ENCODE measurements at places on chromosomes 1 and 21.

- DNase-seq = peak; percentile 16
These were observed 42.4 kb upstream of the FMO2 start for GRCh38 chr1:171142416-171143385.

GRCh38 chr21:45854690-45855247, 126.8 kb upstream of the COL6A1 start:
- no peak for DNase-seq

- DNase-seq = no peak
These were observed 39.8 kb upstream of the TNR start for GRCh38 chr1:175783126-175783722.

DNA sequence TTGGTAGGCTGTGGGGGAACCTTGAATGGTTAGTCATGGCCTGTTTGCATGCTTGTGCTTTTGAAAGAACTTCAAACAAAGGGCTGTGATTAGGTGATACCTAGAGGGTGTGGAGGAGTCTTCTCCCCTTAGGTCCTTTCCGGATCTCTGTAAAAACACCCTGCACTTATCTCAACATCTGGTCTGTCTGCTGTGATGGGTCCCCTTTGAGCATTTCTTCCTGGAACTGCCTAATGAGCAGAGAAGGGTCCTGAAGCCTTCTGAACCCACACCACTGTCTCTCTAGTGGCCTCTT, 59.6 kb downstream of the HUNK start:
- DNase-seq = no peak

- no peak for DNase-seq
These were observed 71.4 kb downstream of the MRPL39 start for GRCh38 chr21:25535849-25536248.

- peak; percentile 81 for DNase-seq
These were observed 298.6 kb downstream of the PTPRC start for GRCh38 chr1:198937231-198938031.

DNA sequence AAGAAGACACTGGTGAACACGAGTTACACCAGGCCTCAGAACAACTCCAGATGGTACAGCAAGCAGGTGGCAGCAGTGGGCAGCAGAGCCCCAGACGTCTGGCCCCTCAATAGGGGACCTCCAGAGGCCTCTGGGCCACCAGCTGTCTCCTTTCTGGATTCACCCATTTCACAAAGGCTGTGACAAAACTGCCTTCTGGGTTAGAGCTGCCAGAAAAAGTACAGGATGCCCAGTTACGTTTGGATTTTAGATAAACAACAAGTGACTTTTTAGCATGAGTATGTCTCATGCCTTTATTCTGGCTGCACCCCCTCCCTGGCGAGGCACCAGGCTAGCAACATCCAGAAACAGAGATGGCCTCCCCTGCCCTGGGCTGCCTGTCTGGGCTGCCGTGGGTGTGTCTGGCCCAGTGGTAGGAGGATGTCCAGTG, 30.1 kb downstream of the ITPKB start:
- no peak for DNase-seq

DNA sequence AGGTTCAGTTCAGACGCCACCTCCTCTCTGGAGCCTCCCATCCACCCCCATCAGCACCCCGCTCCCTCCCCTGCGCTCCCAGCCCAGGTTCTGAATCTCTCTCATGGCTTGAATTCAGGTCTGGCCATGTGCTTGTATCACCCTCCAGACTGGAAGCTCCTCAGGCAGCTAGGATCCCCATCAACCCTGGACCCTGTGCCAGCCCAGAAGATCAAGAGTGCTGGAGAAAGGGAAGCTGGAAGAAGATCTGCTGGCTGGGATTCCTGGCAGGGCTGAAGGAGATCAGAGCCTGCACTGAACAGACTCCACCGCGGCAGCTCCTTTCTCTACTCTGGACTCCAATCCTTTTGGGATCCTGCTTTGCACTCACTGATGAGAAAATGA, 11.7 kb upstream of the TINAGL1 start:
- DNase-seq = no peak

- no peak for DNase-seq
These were observed 11.4 kb upstream of the ZSCAN20 start for GRCh38 chr1:33460947-33461629.

- no peak for DNase-seq
These were observed 371.9 kb downstream of the TTLL7 start for GRCh38 chr1:83627045-83627444.

GRCh38 chr1:88670462-88670861, 13.6 kb upstream of the PKN2 start:
- DNase-seq = no peak

DNA sequence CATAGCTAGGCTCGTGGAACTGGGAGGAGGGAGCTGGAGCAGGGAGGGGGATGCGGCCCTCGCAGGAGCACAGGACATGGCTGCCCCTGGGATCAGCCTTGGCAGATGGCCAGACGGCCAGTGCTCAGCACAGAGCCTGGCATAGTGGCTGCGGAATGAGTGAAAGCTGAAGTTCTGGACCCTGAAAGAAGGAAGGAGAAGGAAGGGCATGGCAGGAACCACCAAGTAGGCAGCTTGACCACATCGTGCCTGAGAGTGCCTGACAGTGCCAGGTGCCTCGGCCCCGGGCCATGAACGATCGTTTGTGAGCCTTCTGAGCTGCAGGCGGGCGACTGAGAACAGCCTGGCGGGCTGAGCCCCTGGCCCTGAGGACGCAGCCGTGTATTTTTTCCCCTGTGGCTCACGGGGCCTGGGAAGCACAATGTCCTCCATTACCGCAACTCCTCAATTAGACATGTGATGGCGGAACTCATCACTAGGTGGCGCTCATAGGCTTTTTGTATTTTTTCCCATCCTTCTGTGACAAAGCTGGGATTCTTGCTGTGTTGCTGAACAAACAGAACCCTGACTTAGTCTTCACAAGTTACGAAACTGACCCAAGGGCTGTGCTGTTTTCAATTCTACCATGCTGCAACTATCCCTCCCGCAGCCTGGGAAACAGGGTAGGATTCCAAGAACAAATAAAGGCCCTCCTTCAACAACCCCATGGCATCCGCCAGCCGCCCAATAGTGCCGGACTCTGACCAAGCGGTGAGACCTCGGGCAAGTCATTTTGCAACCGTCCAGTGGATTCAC, 29.9 kb upstream of the TMEM61 start:
- peak; percentile 81 for DNase-seq

DNA sequence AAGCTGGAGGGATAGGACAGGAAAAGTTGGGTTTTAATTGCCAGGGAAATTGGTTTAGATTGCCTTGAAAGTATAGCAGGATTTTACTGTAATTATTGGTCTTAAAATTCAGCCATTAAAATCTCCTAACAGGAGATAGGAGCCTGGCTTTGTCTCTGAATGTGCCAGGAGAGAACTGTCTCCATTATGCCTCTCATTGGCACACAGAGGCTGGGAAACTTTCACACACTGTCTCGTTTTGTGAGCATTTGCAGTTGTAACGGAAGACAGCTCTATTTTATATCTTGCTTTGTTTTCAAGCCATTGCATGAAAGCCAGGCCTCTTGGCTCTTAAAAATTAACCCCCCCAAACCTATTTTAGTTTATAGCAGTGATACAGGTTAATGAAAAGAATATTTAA, 12.5 kb downstream of the DNAJC6 start:
- no peak for DNase-seq

DNA sequence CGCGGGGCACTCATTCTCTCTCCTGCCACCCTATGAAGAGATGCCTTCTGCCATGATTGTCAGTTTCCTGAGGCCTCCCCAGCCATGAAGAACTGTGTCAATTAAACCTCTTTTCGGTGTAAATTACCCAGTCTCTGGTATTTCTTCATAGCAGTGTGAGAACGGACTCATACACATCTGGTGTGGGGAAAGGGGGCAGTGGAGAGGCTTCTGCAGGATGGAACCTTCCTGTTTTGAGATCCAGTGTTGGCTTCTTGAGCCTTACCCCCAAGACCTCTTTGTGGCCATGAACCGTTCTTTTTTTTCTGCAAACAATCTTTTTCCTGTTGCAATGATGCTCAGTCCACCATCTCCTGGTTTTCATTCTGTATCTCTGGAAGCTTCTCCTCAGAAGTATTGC, 248.4 kb downstream of the PRDM2 start:
- DNase-seq = no peak

DNA sequence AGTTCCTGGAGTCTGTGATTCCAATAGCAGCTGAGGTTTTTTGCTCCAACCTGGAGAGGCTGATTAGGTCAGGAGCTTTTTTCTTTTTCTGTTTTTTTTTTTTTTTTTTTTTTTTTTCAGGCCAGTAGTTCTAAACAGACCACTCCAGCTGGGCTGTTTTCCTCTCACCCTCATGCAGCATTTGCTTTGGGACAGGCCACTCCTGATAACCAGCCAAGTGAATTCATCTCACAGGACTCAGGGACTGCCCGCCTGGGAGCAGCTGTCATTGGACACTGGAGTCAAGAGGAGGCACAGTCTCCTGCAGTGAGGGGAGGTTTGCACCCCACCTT, 22.9 kb downstream of the PLXNA2 start:
- DNase-seq = no peak

DNA sequence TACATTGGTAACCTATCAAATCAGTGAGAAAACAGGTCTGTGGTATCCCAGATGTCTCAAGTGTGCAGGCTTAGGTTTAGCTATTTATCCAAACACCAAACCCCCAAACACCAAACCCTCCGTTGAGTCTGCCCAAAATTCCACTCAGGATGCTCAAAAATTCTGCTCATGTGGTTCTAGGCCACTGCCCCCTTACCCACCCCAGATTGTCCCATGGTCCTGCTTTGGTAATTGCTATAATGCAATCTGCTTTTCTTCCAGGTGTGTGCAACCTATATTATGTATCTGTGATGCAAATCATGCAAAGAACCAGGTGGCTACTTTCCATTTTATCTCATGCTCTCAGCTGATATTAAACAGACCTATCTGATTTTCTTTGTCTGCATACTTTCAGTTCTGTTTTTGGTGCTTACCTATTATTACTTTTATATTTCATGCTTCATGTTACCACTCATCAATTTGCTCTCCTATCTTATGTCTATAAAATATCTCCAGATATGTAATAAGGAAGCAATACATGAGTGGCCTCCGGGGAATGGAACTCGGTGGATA, 123.7 kb downstream of the TOMM20 start:
- no peak for DNase-seq

GRCh38 chr1:32489774-32490454, 25.0 kb downstream of the ZBTB8B start:
- DNase-seq = no peak

DNA sequence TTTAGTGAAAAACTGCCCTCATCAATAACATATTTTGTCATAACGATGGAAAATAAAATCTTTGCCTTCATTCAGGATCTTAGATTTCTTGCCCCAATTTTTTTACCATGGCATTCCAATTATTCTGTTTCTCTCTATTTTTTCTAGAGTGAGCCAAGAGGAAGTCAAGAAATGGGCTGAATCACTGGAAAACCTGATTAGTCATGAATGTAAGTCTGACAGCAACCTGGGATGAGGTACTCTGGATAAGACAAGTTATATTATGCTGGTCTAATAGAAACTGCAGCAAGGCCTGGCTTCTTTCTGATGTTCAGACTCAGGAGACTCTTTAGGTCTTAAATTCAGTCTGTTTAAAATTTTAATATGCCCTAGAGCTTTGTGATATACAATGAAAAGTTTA, 3.5 kb downstream of the RGS4 start:
- no peak for DNase-seq

- peak; percentile 7 for DNase-seq
These were observed 30.6 kb downstream of the SYT6 start for GRCh38 chr1:114122941-114123618.

- DNase-seq = no peak
These were observed 694.4 kb downstream of the LTN1 start for GRCh38 chr21:28298251-28298672.

DNA sequence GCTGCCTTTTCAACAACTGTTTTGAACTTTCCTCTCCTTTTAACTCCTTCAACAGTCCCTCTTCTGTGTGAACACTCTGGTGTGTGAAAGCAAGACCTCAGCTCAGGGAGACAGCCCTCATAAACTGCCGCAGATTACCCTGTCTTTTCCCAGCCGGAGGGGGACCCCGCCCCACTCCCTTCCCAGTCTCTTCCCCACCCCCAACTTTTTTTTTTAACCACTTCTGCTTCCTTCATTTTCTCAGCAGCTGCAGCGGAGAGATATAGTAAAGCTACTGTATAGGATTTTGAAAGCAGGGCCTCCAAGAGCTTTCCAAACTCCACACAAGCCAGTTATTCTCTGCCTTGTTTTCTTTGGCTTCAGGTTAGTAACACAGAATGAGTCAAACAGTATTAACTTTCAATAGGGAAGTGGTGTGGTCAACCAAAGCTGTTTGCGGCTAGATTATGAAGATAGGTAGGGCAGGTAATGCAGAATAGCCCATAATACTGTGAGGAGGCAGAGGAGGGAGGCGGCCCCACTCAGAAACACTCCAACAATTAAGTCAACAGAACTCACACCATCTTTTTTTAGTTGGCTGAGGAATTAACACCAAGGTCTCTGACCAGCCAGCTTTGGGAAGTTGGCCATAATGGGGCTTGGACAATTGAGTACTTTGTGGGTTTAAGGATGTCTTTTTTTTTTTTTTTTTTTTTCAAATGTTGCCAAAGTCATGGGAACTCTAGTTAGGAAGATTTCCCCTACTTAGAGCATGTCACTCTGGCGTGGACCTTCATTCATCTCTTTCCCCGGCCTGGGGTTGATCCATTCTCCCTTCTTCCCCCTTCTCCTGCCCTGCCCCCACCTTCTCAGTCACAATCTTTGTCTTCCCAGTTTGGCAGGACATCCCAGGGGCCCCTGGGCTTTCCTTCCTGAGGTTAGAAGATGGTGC, 177.0 kb downstream of the CLIC6 start:
- no peak for DNase-seq

GRCh38 chr1:202959276-202959620, 1.1 kb upstream of the ADIPOR1 start:
- no peak for DNase-seq

GRCh38 chr1:8980656-8981055, 35.0 kb downstream of the CA6 start:
- no peak for DNase-seq
